DMS79 treated with DMSO at 0.1 percent for 48 hours (cell line): ENCODE measurements at places on chromosomes 4 and X.

GRCh38 chrX:134236626-134237614 lies at the start of gene CCDC160:
Gene CCDC160 (plus strand): TSS chrX:134237182. CDS start chrX:134244801, 7,619 bp downstream.
- DNase-seq = no peak

DNA sequence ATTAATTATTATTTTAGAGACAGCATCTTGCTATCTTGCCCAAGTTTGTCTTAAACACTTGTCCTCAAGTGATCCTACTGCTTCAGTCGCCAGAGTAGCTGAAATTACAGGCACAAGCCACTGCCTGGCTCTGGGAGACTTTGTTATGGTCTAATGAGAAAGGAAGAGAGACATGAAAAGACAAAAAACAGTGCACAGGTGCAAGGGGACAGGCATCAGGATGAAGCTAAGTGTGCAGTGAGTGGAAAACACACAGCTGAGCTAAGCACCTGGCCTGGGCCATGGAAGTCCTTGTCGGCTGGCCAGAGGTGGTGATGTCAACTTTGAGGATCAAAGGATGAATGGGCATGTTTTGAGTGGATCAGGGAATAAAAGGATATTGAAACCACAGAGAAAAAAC lies 102.7 kb downstream of the HS3ST1 start:
- no peak for DNase-seq

DNA sequence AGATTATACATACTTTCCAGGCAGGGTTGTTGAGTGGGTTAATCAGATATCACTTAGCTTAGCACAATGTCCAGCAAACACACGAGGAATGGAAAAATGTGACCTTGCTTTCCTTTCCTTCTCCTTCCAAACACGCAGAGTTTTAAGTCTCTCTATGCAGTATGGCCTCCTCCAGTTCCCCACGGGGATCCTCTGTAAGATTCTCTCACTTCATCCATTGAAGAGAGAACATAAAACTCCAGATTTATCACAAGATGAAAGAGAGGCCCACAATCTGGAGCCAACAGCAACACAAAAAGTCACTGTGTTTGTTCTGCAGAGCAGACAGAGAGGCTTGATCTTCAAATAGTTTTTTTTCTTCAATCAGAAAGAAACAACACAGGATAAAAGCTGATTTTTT lies 336.8 kb upstream of the CLNK start:
- no peak for DNase-seq

DNA sequence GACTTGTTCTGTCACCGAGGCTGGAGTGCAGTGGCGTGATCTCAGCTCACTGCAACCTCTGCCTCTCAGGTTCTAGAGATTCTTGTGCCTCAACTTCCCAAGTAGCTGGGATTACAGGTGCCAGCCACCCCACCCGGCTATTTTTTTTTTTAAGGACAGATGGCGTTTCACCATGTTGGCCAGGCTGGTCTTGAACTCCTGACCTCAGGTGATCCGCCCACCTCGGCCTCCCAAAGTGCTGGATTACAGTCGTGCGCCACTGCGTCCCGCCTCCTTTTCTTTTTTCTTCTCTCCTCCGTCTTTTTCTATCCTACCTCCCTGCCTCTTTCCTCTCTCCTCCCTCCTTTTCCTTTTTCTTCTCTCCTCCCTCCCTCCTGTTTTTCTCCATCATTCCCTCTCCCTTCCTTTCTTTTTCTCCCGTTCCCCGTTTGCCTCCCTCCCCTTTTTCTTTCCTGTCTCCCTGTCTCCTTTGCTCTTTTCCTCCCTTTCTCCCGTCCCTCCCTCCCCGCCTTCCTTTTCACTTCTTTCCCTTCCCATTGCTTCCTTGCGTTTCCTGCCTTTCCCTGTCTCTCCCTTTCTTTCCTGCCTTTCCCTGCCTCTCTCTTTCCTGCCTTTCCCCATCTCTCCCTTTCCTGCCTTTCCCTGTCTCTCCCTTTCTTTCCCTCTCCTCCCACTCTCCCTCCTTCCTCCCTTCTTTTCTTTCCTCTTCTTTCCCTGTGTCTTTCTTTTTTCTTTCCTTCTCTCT lies 2.1 kb upstream of the SLC25A6 start:
- no peak for DNase-seq

GRCh38 chr4:8200302-8200975 lies 1.3 kb downstream of the SH3TC1 start:
- DNase-seq = no peak

DNA sequence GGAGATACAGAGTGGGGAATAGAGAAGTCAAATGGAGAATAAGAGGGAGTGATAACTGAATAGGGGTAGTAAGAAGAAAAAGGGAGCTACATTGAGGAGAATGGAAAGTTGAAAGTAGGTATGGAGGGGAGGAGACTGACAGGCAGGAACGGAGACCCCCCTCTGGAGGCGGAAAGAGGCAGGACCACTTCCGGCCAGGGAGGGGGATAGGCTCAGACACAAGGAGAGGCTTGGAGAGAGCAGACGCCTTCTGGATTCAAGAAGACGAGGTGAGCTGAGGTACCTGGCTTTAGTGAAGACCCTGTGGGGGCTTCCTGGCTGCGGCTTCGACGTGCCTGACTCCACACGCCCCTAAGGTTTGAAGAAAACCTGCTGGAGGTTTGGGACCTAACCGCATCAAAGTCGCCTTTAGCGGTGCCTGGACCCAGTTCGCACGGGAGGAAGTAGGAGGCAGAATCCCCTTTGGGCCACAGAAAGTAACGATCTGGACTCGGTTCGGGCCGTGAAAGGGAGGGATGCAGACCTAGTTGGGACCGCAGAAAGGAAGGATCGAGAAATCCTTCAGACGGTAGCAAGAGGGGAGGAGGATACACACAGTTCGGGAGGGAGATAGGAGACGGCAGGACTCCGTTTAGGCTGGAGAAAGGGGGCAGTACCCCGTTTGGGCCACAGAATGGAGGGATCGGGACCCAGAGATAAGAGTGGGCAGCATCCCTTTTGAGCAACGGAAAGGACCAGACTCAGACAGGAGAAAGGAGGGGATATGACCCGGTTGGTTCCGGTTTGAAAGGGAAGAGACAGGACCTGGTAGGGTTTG lies at the start of gene TRO:
TSS of gene TRO (plus strand) at position 215 of the 817 bp plus-strand sequence. CDS start 1,423 bp downstream, outside the sequence.
- peak; percentile 26 for DNase-seq

GRCh38 chr4:76947369-76947768 lies 2.2 kb upstream of the SEPTIN11 start:
- DNase-seq = no peak

DNA sequence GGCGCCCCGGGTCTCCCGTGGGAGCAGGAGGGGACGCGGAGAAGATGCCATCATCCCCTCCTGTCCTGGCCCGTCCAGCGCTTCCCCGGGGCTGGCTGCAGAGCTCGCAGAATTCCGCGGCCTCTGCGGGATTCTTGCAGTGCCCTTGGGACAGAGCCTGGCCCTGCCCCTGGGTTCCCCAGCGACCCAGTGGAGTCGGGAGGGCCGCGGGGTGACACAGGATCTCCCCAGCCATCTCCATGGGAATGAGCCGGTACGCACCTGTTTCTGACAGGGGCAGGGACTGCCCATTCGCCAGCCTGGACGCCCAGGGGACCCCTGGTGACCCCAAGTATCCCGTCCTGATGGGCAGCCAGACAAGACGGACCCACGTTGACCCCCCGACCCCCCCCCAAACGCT lies 482 bp downstream of the FAM9C start:
- no peak for DNase-seq

GRCh38 chrX:23628131-23628530 lies 39.2 kb upstream of the PRDX4 start:
- DNase-seq = no peak

GRCh38 chrX:102708900-102709299 lies 3.3 kb upstream of the GPRASP2 start:
- no peak for DNase-seq

DNA sequence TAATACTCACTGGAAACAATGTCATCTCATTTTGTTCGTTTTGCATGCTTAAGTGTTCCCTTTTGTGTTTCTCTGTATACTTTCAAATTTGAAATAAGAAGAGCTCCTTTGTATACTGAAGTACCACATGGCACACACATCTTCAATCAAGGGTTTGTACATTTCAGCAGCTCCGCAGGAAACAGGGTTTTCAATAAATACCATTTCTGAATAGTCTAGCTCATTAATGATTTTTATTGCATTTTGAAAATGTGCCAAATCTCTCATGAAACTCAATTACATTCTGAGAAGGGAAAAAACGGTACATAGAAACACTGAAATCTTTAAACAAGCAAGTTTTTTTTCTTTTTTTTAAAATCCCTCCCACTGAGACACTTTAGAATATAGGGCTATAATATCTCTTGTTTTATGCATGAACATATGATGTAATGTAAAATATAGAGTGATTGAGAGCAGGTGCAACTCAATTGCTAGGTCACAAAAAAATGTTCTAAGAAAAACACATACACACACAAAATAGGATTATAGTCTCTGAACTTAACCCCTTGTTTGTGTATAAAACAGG lies 914.2 kb upstream of the PCDH7 start:
- DNase-seq = no peak

DNA sequence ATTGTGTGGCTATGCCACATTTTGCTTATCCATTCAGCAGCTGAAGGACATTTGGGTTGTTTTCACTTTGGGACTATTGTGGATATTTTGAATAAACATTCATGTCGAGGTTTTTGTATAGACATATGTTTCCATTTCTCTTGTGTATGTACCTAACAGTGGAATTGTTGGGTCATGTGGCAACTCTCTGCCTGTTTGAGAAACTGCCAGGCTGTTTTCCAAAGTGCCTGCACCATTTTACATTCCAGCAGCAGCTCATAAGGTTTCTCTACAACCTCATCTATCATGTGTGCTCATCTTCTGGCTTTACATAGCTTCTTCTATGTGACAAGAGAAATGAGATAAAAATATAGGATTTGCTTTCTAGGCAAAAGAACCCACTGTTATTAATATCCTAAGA lies 29.5 kb upstream of the TSPAN5 start:
- no peak for DNase-seq

DNA sequence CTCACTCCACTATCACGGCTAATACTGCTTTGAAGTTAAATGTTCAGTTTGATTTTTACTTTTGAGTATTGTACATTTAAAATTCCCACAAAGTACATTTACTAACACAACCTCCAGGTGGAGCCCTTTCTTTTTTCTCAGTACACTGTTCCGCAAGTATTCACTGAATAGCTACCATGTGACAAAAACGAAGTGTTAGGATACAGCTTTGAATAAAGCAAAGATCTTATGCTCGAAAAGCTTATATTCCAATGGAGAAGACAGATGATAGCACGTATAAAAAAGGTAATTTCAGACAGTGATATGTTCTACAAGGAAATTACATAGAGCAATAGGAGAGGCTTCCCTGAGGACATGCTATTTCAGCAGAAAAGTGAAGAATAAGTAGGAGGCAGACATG lies 60.7 kb upstream of the ABCG2 start:
- DNase-seq = peak; percentile 36

DNA sequence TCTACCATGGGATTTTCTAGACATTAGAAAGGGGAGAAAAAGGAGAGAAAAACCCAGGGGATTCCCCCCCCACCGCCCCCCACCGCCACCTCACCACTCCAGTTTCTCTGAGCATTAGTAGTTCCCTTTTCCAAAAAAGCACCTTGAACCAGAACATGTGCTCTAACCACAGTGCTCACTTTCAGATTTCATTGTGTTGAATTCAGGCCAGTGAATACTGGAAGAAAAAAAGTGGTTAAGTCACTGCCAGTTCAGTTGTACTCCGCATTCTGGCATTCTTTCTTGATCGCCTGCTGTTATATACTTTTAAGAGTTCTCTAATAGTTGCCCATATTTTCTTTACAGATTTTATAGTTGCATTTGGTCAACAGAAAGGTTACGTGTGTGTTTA lies 40.9 kb downstream of the JADE3 start:
- DNase-seq = no peak

- no peak for DNase-seq
These were observed 216.9 kb downstream of the PTTG2 start for GRCh38 chr4:38177035-38177546.

GRCh38 chrX:6095469-6095868 lies 133.2 kb downstream of the NLGN4X start:
- no peak for DNase-seq

GRCh38 chrX:45322382-45322781 lies 121.7 kb upstream of the DIPK2B start:
- DNase-seq = no peak

DNA sequence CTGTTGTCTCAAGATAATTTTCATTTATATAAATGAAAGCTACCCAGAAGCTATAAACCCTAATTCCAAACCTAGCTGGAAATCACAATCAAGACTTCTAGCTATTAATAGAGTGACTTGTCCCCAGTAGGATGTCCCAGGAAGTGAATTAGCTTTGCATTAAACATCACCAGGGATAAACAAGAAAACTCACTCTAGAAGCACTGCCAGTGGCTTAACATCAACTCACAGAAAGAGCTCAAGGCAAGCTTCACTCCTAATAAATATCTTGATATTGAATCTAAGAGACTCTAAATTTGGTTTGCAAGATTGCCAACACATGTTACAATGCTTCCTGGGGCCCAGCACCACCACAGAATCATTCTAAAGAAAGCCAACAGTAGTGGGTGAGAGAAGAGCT lies 468.7 kb upstream of the FAM241A start:
- no peak for DNase-seq

DNA sequence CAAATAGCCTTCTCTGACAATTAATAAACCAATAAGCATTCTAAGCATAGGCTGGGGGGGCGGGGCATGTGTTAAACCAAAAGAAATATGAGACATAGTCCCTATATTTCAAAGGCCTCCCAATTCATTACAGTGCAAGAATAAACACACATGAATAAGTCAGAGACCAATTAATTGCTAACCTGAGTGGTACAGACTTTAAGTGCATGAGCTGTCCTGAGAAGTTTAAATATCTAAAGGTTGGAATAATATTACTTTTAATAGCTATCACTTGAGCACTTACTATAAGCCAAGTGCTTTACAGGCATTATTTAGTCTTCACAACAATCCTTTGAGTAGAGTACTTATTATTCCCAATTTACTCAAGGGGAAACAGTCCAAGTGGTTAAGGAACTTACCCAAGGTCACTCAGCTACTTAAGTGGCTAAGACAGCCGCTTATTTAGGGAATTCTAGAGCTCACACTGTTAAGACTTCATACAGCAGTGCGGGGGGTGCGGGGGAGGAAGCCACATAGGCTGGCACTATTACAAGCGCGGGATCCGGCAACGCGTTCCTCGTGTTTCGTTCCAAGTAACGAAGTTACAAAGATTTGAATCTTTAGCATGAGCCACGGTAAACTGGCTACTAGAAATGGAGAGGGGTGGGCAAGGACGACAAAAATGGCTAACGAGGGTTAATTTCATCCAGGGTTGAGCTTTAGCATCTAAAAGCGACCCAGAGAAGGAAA lies 1.4 kb downstream of the THOC2 start:
- DNase-seq = peak; percentile 82
